ENCODE measurements at places on chromosomes 5 and 9. TPM values are rescaled to one million over a fixed set of nuclear protein-coding genes. Genes with fewer than 3 reads are reported as not detected.

MCTP1 gene
- total RNA-seq: 57.8 TPM

PCDHGA9 gene
- total RNA-seq: 13.8 TPM

GRCh38 chr9:97706246-97706645 lies 9.1 kb upstream of the XPA start:
- DNase-seq: no peak
- no peak overlapping the region for H3K27ac ChIP-seq
- H3K27me3 ChIP-seq: peaks cover 2% of the 10 kb centered on the region

GRCh38 chr5:1477341-1477740 lies 32.1 kb upstream of the SLC6A3 start:
- no peaks in the 10 kb centered on the region for H3K36me3 ChIP-seq
- peak; percentile 31 for DNase-seq
- H3K27ac ChIP-seq: peak overlapping the region; percentile 25

Data from breast epithelium (tissue), 4 donors.